ENCODE measurements at places on chromosomes 12 and 14.

DNA sequence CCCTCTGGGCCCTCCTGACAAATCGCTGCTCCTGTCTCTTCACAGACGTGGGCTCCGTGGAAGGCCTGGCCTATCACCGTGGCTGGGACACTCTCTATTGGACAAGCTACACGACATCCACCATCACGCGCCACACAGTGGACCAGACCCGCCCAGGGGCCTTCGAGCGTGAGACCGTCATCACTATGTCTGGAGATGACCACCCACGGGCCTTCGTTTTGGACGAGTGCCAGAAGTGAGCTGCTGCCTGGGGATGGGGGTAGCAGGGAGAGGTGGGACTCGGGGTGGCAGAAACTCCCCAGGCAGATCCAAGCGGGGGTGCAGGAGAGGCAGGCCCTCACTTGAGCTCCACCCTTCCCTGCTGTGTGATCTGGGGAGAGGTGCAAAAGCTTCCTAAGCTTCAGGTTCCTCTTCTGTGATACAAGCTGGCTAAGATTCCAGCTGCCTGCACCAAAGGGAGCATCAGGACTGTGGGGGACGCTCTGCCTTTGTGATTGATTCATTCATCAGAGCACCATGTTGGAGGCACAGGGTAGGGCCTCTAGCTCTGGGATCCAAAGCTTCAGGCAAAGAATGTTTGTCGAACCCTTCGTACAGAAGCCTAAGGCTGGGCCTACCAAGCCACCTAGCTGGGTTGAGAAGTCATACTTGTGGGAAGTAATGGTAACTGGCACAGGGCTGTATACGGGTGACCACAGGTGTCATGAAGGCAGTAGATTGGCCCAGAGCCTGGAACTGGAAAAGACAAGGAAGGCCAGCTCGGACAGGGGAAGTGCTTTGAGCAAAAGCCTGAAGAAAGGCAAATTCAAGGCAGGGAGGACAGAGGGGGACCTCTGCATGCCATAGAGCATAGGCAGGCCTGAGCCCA lies 29.1 kb upstream of the NXPH4 start:
- DNase-seq = no peak

DNA sequence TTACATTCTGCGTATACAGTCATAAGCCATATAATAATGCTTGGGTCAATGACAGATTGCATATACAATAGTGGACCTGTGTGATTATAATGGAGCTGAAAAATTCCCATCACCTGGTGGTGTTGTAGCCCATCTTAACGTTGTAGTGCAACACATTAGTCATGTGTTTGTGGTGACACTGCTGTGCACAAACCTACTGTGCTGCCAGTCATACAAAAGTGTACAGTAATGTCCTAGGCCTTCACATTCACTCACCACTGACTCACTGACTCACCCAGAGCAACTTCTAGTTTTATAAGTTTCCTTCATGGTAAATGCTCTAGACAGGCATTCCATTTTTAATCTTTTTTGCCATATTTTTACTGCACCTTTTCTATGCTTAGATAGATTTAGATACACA lies 194.8 kb upstream of the SEL1L start:
- no peak for DNase-seq

- no peak for DNase-seq
These were observed 155.5 kb downstream of the KIF21A start for GRCh38 chr12:39287409-39287808.

DNA sequence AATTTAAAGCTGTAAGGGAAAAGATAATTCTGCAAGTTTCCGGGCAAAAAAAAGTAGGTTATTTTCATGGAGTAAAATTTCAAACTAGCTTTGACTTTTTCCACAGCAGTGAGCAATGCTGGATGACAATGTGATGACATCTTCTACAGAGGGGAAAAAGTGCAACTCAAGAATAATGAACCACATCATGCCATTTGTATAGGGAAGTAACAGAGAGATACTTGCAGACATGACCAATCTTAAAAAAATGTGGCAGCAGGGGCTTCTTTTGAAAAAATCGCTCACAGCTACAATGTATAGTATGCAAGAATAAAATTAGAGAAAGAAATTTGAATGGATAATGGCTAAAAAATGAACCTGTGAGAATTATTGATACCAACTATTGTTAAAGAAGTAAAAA lies 115.5 kb downstream of the DHRS2 start:
- no peak for DNase-seq

DNA sequence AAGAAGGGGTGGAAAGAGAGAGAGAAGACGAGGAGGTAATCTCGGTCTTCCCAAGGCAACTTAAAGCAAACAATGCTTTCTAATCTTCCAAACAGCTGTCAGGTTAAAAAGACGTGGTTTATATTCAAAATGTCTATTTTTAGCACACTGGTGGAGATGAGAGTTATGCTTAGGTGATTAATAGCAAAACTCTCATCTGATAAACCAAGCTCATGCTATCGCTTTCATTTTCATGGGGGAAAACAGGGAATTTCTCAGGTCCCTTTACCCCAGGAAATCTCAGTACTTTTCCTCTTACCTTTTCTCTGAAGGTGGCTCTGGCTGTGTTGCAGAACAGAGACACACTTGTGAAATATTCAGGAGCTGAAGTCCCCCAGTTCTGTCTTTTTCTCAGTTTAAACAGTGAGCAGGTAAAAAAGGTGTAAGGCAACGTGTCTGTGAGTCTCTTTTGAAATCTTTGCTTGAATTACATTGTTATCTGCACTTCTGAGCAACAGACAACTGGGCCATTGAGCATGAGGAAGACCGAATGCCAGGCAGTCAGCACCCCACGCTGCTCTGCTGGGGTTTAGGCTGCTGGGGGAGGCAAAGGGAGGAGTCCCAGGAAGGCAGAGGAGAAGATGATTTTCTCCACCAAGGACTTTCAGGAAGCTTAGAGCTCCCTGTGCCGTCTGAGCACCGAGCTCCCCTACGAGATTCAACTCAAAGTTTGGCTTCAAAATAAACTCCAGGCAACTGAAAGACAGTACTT lies 759.3 kb downstream of the BCL11B start:
- no peak for DNase-seq

DNA sequence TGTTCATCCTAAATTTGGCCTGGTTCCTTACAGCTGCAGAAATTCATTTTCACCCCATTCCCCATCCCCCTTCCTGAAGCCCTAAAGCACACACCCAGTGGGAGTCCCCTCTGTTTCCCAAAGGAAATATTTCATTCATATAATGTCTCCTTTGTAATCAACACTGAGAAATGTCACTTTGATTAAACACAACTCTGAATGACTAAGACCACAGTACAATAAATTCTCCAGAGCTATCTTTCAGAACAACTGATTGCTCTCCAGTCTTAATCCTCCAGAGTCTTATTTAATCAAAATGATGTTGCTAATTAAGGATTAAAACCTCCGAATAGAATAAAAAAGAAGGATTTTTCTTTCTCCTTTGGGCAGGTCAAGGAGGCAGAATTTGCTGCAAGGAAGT lies 6.4 kb downstream of the SLC15A5 start:
- no peak for DNase-seq

GRCh38 chr14:52583544-52583943 lies 30.9 kb downstream of the GPR137C start:
- no peak for DNase-seq

DNA sequence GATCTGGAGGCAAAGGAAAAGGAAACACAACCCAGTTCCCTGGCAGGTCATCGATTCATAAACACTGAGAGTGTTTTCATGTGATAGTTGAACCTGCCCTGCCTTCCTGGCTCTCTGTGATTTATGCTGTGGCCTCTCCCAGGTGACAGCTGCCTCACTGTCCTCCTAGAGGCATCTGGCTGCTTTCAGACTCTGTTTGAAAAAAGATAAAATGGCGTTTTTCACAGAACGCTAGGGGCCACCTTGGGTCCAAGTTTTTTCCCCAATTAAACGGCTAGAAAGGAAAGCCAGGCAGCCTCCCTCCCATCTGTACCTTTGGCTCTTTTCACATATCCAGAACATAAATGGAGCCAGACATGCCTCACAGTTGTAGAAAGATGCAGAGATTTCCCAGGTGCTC lies 252.6 kb upstream of the CCDC196 start:
- peak; percentile 48 for DNase-seq

DNA sequence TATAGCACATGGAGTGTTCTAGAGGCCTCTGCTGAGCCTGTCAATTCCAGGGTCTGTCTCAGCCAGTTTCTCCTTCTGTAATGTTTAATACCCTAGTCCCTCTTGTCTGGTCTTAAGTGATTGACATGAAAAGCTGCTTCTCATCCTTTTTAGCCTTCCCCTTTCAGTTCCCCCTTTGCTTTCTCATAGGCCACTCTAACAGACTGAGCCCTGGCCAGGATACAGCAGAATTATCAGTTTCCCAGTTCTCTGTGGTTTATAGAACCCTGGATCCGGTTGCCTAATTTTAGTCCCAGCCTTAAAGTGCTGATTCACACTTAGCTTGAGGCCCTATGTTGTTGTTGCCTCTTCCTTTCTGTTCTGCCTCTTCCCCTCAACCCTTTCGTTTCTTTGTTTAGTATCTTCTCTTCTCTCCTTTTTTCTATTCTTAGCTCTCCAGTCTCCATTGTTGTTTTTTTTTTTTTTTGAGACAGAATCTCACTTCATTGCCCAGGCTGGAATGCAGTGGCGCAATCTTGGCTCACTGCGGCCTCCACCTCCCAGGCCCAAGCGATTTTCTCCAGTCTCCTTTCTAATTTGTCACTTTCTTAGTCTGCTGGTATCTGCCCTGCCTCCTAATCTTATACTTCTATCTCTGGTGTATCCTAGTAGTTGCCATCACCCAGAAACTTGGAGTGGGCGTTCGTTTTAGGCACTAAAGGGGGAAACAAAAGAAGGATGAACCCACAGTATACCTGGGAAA lies 2.9 kb upstream of the BIN2 start:
- DNase-seq = no peak

DNA sequence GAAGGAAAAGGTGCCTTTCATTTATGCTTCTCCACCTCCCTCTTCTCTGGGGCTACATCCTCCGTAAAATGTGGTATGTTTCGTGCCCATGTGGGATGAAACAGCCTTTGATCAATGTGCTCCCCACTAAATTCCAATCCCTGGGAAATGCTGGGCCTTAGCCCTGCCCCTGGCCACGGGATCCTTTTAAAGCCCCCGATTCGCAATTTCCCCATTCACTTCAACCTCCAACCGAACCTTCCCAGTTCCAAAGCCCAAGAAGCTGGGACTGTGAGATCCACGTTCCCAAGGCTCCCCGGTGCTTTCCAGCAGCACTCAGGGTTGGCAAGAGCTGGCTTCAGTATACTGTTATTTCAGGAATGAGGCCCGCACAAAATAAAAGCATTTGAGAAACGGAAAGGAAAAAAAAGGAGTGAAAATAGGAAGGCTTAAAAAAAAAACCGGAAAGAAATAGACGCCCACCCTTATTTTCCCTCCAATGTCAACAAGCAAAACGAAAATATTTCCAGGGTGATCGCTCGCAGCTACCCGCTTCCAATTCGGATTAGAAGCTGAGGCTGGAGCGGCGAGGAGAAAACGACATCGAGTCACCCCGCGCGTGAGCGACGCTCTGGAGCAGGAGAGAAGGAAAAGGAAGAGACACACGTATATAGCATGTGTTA lies 1.3 kb upstream of the FOXG1 start:
- no peak for DNase-seq

GRCh38 chr14:50763382-50764007 lies 67.5 kb downstream of the NIN start:
- DNase-seq = no peak

DNA sequence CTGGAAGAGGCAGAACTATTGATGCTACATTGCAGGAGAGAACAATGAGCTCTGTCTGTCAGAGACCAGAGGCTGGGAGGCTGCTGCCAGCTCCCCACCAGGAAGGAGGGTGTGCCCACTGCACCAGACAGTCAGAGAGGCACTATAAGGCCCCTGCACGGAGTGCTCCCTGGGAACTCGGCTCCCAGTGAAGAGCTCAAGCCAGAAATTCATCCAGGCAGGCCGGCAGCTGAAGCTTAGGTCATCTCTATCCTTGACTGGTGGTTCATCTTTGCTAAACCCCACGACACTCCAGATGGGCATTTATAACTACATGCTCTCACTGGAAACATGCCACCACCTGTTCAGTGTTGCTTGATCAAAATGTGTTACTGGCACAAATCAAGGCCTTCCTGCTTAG lies 65.1 kb upstream of the GPATCH2L start:
- no peak for DNase-seq

- no peak for DNase-seq
These were observed 126.3 kb upstream of the DHRS4 start for GRCh38 chr14:23827100-23827892.

GRCh38 chr14:75539561-75540478 lies 17.6 kb downstream of the BATF start:
- DNase-seq = no peak

DNA sequence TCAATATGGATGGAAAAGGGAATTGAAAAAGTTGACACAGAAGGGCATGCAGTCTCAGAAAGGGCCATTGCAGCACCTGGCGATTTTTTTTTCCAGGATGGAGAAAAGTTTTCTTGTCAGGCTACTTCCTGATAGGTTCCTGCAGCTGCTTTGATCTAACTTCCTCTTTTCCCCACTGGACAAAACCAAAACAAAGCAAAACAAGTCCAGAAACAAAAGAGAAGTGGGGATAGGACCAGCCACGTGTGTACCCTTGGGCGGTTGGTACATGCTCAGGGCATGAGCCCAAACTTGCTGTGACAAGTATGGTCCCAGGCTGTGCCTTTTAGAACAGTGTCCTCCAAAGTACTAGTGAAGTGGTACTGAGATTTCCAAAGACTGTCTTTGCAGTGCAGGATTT lies 89.8 kb downstream of the CHST11 start:
- no peak for DNase-seq

DNA sequence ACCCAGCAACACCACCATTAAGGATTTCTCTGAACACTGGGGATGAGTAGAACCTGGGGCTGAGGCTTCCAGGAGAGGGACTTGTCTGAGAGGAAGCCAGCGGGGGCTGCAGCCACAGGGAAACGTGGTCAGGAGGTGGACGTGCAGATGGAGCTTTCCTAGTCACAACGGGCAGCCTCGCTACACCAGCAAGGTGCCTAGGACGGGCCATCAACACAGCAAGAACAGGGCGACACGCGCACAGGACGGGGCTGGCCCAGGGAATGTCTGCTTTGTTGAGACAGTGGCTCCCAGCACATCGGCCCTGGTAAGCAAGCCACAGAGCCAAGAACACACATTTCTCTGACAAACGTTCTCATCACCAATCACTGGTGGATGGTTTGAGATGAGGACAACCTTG lies 25.3 kb downstream of the ANKLE2 start:
- no peak for DNase-seq

GRCh38 chr12:41293011-41293410 lies 104.9 kb downstream of the PDZRN4 start:
- no peak for DNase-seq

GRCh38 chr12:59119676-59120075 lies 199.4 kb upstream of the LRIG3 start:
- no peak for DNase-seq

- DNase-seq = no peak
These were observed 349.7 kb downstream of the NRXN3 start for GRCh38 chr14:78519863-78520262.

- DNase-seq = no peak
These were observed 26.2 kb upstream of the TRIM9 start for GRCh38 chr14:51121096-51121495.
